ENCODE measurements at places on chromosomes 5 and 9.
A peak's percentile ranks its signal among the peaks of the same experiment; 100 is the strongest.

GRCh38 chr5:179905161-179905560 lies 2.5 kb downstream of the TBC1D9B start:
- no peak for DNase-seq

GRCh38 chr5:58967597-58968281 lies 384.9 kb downstream of the RAB3C start:
- no peak for DNase-seq

DNA sequence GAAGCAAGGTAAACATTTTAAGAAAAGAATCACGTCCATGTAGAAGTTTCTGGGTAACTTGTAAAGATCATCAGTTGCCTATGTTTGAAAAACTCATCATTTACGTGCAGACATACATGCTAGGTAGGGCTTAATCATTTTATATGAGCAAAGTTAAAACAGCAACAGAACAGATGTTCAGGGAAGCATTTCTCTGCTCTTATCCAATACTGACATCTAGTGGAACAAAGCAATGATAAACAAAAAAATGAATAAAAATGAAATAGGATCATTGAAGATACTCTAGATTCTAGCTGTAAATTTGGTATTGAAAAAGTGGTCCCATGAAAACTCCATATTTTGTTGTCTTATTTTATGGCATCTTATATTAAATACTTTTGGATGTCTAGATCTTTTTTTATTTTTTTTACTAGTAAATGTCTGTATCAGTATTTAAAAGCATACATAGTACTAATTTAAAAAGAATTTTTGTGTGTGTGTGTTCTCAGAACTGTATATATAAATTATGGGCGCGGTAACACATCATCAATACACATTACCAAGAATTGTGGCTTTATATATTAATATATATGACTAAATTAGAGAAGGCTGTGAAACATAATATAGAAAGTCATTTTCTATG lies 1050.2 kb downstream of the CDH12 start:
- peak; percentile 1 for DNase-seq

DNA sequence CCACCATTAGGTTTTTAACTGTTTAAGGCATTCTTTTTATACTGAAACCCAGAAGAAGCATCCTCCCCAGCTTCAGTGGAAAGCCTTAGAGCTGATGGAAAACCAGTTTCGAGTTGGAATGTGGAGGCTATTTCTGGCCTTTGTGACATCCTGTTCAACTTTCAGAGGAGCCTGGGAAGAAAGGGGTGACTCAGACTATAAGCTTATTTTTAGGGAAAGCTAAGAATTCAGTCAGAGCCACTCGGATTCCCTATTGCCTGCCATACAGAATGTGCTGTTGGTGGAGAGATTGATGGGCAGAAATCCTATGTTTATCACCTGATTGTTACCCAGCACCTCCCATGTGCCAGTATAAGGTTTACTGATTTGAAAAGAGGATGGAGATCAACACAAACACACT lies 19.8 kb downstream of the PALM2AKAP2 start:
- peak; percentile 60 for DNase-seq

DNA sequence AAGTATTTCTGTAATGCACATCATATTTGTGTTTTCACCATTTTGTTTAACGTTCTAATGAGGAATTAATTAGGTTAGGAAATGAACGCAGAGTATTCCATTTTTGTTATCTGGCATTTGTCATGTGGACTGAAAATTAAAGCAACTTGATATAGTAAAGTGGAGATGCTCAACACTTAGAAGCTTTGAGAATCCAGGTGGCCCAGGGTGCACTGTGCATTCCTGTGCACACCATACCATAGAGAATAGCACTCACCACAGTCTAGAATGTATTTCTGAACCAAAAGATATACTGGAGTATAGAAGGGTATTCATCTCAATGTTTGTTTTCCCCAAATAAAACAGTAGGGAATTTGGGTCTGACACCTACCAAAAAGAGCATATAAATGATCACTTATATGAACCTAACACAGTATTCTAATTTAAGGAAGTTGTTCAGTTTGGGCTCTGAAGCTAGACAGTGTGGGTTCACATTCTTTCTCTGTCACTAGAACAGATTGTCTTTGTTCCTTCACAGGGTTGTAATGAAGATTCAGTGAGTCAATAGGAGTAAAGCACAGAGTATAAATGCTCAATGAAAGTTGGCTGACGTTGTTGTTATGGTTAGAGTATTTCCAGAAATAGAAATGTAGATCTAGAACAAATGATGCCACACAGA lies 125.6 kb upstream of the DMRT1 start:
- DNase-seq, result no peak

DNA sequence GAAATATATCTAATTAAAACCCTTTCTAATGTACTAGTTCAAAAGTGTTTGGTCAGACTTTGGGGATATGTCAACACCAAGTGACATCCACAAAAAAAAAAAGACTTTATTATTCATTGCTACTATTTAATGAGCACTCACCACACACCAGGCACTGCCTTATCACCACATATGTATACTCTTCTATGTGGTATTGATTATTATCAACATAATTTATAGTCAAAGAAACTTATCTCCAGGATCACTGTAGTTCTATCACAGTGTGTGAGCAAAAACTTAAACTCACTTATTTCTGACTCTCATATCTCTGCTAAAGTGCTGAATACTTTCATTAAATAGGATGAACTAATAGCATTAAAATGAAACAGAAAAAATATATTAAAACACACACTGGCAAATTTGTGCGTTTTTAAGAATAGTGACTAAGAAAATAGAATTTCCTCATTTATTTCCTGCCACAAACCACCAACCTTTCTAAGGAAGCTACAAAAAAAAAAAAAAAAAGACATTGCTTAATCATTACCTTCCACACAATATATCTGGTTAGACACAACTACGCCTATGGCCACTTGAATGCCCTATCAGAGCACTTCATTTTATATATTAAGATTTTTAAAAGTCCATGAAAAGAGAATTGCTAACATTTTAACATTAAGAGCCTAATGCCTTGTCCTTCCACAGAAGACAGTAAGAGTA lies 12.8 kb downstream of the SLCO4C1 start:
- DNase-seq, result no peak

GRCh38 chr9:35488566-35489312 lies 1.2 kb upstream of the RUSC2 start:
- DNase-seq, result no peak

DNA sequence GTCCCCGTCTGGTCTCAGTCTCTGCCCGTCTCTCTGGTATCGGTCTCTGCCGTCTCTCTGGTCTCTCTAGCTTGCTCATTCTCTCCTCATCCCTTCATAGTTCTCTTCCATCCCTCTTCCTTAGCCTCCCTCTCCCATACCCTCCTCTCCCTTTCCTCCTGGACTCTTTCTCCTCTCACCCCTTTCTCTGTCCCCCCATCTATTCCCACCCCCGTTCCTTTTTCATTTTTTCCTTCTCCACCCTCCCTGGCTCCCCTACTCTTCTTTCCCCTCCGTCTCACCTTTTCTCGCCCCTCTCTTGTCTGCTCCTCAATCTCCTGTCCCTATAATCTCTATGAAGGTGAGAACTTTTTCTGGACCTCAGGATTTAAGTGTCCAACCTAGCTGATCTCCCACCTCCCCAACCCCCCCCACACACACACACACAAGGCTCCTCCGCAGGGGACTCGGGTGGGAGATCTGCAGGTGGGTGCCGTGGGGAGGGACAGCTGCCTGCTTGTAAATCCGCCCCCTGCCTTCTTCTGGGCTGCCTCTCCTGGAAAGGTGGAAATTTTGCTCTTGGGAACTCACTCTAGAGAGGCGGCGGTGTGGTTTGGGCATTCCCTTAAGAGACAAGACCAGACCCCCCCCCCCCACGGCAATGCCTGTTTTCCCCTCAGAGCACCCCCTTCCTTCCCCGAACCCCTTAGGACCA lies 953 bp downstream of the UBE2QL1 start:
- no peak for DNase-seq

DNA sequence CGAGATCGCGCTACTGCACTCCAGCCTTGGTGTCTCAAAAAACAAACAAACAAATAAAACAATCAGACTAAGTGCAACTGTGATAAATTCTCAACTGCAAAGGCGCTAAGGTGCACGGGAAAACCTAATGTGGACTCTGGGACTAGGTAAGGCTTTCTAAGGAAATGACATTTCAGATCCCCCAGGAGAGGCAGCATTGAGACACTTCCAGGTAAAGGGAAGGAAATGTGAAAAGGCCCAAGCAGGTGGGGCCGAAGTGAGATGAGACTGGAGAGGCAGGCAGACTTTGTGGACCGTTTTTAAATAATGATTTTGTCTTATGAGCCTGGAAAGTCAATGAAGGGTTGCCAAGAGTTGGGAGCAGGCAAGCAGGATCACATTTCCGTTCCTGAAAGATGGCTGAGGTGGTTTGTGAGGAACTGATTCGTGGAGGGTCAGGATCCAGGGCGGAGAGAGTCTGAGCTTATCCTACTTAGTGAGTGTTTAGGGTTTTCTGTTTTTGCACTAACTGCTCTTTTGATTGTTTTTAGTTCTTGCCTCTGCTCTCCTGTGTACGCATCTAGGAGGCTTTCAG lies 2.0 kb upstream of the APBA1 start:
- no peak for DNase-seq

DNA sequence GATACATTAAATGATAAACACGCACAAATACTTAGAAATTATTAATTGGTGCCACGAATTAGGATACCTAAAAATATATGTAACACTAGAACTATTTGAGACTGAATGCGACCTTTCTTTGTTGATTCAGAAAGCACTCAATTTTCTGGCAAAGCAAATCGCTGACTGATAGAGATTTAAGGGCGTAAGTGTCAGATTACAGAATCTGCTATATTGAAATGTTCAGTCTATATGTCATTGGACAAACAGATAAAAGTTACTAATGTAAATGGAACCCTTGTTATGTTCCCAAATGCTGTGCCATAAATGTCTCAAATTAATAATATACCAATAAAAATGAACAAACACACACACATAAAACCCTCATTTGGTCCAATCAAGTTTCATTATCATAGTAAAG lies 137.9 kb downstream of the MPDZ start:
- no peak for DNase-seq

- DNase-seq, result no peak
Measured at GRCh38 chr9:124652203-124652602, 118.9 kb downstream of the NR6A1 start.

DNA sequence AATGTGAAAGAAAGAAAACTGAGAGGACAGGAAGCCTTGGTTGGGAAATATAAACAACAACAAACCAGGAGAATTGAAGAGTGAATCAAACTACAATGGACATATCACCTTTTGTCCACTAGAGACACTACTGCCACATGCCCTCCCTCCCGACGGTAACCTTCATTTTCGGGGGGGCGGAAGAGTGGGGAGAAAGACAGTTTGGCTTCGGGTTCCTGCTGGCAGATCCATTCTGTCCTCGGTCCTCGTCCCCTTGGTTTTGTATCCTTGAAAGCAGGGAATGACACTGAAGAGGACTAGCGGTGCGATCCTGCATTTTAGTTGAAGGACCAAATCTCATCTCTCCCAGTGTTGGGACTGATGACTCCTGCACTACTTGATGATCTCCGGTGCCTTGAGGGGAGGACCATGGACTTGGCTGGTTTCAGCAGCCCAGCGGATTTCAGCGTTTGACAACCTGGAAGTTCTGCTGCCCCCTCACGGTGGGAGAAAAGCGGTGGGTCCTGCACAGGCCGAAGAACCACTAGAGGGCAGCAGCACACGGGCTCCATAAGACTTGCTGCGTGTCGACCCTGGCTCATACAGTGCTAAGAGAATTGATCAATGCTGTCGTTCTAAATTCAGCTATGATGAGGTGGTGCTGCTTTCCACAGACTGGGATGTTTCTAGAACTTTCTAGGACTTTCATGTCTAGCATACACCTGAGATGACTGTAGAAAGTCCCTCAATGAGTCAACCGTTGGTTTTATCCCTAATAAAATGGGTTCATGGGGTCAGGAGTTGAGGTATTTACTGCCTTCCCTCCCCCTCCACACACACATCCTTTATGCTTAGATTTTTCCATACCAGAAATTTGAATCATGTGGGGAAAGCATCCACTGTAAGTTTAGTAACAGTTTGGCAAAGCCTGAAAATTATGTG lies 15.1 kb upstream of the ZNF131 start:
- peak; percentile 71 for DNase-seq

GRCh38 chr5:154071799-154072413 lies 33.1 kb downstream of the MFAP3 start:
- DNase-seq, result no peak

DNA sequence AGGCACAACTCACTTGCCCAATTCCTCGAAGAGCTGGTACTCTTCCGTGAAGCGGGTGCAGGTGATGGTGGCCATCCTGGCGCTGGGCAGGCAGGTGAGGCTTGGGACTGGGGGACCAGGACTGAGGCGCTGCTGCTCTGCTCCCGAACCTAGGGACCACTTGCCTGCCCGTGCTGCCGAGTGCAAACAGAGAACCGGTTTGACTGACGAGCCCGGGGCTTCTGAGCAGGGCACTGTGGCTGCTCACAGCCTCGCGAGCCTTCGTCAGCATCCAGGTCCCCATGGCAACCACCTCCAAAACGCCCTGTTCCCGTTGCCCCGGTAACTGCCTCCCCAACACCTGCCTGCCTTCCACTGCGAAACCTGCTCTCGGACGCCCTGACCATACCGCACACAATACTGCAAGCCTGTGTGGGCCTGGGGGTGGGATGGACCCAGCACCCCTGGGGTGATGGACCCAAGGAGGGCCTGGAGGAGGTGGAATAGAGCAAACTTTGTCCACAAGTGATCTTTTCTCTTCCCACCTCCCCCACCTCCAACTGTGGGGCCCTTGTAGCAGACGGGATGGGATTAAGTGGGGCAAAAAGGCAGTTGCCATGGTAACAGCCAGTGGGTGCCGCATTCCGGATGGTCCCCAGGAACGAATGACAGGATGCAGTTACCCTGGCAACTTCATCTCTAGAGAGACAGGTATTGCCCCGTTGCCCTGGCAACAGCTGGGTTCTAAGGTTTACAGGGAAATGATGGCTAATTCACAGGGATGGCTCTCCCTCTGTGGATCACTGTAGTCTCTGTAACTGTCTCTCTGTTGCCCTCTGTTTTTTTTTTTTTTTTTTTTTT lies at the start of gene CAMK2A:
TSS of gene CAMK2A (minus strand) at position 223 of the 840 bp plus-strand sequence. CDS start at position 75, 148 bp downstream.
- no peak for DNase-seq

GRCh38 chr5:32390819-32391591 lies 53.5 kb downstream of the ZFR start:
- DNase-seq, result peak; percentile 77

GRCh38 chr9:127763918-127764384 lies 14.5 kb downstream of the SH2D3C start:
- DNase-seq, result no peak

GRCh38 chr5:67377631-67378030 lies 181.0 kb upstream of the CD180 start:
- DNase-seq, result no peak

DNA sequence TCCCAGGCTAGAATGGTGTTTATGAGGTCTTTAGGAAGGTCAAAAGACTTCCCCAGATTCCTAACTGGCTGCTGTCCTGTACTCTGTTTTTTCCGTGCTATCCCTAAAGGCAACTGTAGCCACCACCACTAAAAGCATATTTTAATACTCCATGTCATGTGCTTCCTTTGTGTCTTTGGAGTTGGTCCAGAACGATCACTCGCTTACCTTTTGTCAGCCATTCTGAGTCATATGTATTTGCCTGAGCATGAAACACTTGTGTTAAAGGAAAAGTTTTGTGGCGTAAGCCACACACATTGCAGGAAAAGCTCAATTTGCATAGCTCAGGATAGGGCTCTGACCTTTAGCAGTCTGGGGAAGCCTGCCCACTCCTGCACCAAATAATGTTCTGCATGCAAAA lies 299.6 kb downstream of the NTRK2 start:
- no peak for DNase-seq

- DNase-seq, result no peak
Measured at GRCh38 chr5:148214665-148215185, 11.9 kb downstream of the SPINK6 start.

- DNase-seq, result no peak
Measured at GRCh38 chr9:77648234-77649108, at the start of gene GNA14. Gene GNA14, minus strand, starts transcription at chr9:77648322. Its CDS starts 529 bp downstream, at chr9:77647793.

- no peak for DNase-seq
Measured at GRCh38 chr9:134046894-134047681, 20.7 kb downstream of the BRD3 start.

All from GM04503 (cell line).